ENCODE measurements at places on chromosomes 16 and 17. TPM values are rescaled to one million over a fixed set of nuclear protein-coding genes. Genes with fewer than 3 reads are reported as not detected.

The CDH3 gene
- not detected for polyA plus RNA-seq

The RAC3 gene
- not detected for polyA plus RNA-seq

DNA sequence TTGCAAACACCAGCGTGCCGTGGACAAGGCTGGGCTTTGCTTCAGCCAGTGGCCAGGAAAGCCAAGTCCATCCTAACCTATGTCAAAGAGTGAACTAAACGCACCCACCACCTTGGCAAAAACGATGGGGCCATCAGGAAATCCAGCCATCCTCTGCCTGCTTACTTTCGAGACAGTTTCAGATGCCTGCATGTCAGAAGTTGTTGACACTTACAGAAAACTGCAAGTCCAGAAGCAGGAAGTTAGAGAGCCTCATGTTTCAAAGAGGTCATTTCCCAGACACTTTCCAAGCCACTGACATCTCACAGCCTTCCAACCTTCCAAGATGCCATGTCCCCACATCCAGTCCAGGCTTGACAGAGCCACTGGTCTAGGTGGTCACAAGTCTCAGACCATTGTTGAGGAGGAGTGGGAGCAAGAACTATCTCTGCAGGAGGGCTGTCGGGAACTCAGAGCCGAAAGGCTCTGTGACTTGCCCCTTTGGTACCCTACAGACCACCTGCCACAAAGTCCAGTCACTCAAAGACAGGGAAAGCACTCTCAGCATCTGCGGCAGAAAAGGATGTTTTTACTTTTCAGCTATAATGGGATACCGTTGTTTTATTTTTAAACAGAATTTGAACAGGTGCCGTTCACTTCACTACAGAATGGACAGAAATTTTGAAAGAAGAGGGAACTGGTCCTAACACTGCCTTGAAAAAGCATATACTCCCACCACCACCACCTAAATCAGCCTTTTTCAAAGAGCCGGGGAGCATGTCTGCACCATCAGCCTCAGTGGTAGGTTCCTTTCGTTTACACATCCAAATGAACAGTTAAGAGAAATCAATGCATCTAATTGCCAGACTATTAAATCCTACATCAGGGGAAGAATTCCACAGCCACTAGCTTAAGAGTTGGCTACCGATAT lies 5.1 kb downstream of the ZNF423 start:
- no peak overlapping the region for H3K27ac ChIP-seq
- H3K4me1 ChIP-seq, result peaks cover 4% of the 10 kb centered on the region
- no peak for DNase-seq
- H3K36me3 ChIP-seq, result no peaks in the 10 kb centered on the region

DNA sequence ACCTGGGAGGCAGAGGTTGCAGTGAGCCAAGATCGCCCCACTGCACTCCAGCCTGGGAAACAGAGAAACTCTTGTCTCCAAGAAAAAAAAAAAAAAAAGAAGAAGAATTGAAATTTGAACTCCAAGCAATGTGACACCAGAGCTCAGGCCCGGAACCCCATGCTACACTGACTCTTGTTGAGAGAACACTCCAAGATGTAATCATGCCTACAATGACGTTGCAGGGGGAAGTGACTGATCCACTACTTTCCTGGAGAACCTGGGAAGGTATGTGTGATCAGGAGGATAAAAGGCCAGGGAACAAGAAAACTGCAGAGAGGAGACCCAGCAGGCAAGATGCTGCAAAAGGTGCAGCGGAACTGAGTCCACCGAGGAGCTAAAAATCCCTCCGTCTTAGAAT lies 57.9 kb downstream of the ADCY9 start:
- H3K27ac ChIP-seq, result no peak overlapping the region
- no peak for DNase-seq
- no peak overlapping the region for H3K4me3 ChIP-seq
- peaks cover 17% of the 10 kb centered on the region for H3K4me1 ChIP-seq
- H3K27me3 ChIP-seq, result no peaks in the 10 kb centered on the region

DNA sequence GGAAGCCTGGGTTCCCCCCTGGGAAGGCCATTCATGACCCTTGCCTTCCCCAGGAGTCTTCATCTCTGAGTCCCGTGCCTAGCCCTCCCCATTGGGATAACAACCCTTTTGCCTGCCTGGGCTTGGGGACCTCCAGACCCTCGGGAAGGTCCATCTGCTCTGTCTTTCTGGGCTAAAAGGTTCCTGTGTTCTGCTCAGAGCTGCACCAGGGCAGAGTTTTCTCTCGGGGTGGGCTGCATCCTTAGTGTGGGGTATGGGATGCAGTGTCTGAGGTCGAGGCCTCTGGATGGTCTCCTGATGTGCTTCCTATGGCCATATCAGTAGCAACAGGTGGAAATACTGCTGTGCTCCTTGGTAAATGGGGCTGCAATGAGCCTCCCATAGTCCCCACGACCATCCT lies 22.9 kb upstream of the PLLP start:
- no peak for DNase-seq
- H3K27ac ChIP-seq, result no peak overlapping the region
- no peaks in the 10 kb centered on the region for H3K27me3 ChIP-seq
- H3K36me3 ChIP-seq, result no peaks in the 10 kb centered on the region

GRCh38 chr17:58308173-58308984 lies 20.2 kb downstream of the TSPOAP1 start:
- no peaks in the 10 kb centered on the region for H3K27me3 ChIP-seq
- H3K4me3 ChIP-seq, result no peak overlapping the region
- no peak overlapping the region for H3K27ac ChIP-seq
- peaks cover 4% of the 10 kb centered on the region for H3K4me1 ChIP-seq
- H3K36me3 ChIP-seq, result peaks cover 4% of the 10 kb centered on the region
- DNase-seq, result no peak

- H3K4me1 ChIP-seq, result no peaks in the 10 kb centered on the region
- no peak overlapping the region for H3K4me3 ChIP-seq
- no peak for DNase-seq
These were observed 21.5 kb downstream of the MARF1 start for GRCh38 chr16:15621456-15621855.

DNA sequence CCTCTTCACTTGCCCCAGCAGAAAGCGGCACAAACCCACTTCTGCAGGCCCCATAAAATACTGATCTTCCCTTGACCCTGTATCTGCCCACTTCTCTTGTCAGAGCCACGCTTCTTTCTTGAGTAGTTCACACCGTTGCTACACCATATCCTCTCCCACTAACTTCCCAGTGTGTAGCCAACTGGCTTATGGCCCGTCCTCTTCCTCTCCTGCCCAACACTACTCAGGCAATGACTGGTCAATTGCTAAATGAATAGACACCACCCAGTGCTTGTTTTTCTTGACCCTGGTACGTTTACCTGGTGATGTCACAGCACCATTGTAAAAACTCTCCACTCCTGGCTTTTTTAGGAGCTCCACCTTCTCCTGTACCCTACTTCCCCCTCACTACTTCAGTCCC lies 86.9 kb downstream of the NDEL1 start:
- H3K4me3 ChIP-seq, result no peak overlapping the region
- no peak overlapping the region for H3K27ac ChIP-seq
- H3K36me3 ChIP-seq, result no peaks in the 10 kb centered on the region
- no peaks in the 10 kb centered on the region for H3K4me1 ChIP-seq

GRCh38 chr16:726438-727290 lies at the start of the genes CCDC78 and HAGHL:
CCDC78 (minus strand) TSS chr16:726443; CDS start chr16:726367, 76 bp downstream.
HAGHL (plus strand) TSS chr16:727106; CDS start chr16:727510, 404 bp downstream.
- H3K4me1 ChIP-seq, result peaks cover 18% of the 10 kb centered on the region
- peak within 1 kb of the TSS; percentile 61 for H3K4me3 ChIP-seq
- peak; percentile 59 for DNase-seq
- no peaks in the 10 kb centered on the region for H3K36me3 ChIP-seq
- H3K27me3 ChIP-seq, result no peaks in the 10 kb centered on the region
- H3K27ac ChIP-seq, result peak within 1 kb of the TSS; percentile 44

GRCh38 chr17:82113941-82114340 lies 15.9 kb upstream of the FASN start:
- H3K4me1 ChIP-seq, result no peaks in the 10 kb centered on the region
- no peaks in the 10 kb centered on the region for H3K27me3 ChIP-seq
- H3K4me3 ChIP-seq, result no peak overlapping the region
- H3K27ac ChIP-seq, result no peak overlapping the region
- DNase-seq, result no peak

DNA sequence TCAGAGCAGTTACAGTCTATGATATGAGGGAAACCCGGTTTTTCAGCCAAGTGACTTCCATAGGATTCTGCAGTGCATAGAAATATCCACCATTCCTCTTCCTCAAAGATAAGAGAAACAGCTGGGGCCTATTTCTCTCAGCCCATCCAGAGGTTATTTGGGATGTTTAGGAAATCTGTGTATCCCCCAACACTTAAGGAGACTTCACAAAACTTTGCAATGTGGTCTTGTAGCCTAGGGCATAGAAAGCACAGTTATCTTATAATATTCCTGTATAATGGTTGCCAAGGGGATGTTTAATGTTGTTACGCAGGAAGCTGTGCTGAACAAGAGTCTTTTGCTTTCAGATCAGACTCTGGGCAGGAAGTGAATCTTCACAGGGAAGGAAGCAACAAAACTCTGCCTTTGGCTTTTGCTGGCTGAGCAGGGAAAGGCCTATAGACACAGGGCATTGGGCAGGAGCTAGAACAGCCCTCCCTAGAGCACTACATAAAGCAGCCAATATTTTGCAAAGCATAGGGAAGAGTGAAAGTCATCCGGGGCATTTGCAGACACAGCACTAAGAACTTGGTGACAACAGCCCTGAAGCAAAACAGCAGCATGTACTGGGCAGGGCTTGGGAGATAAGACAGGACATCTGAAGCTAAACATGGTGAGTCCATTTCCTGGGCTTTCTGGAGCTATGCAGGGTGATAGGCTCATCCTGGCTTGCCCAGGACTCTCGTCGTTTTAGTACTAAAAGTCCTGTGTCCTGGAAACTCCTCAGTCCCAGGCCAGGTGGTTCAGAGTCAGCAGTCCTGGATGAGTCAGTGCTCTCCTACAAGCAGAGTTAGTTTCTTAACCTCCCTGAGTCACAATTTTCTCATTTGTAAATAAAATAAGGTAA lies 18.7 kb upstream of the BEAN1 start:
- peaks cover 4% of the 10 kb centered on the region for H3K36me3 ChIP-seq
- peak overlapping the region; percentile 46 for H3K4me3 ChIP-seq
- no peaks in the 10 kb centered on the region for H3K27me3 ChIP-seq

DNA sequence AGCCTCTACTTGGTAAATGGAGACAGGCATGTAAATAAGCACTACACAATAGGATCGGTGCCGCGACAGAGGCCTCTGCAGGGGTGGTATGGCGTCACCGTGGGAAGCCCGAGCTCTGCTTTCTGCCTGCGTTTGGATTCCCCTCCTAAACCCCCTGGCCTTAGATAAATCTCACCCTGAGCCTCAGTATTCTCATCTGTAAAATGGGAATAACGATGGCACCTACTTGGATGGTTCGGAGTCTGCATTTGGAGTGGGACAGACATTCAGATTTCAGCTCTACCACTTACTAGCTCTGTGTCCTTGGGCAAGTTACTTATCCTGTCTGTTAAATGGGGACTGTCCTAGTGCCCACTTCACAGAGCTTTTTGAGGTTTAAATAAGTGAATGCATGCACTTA lies 42.8 kb upstream of the TNRC6A start:
- H3K27ac ChIP-seq, result no peak overlapping the region
- H3K36me3 ChIP-seq, result no peaks in the 10 kb centered on the region
- no peak overlapping the region for H3K4me3 ChIP-seq
- H3K4me1 ChIP-seq, result no peaks in the 10 kb centered on the region
- no peaks in the 10 kb centered on the region for H3K27me3 ChIP-seq
- no peak for DNase-seq

DNA sequence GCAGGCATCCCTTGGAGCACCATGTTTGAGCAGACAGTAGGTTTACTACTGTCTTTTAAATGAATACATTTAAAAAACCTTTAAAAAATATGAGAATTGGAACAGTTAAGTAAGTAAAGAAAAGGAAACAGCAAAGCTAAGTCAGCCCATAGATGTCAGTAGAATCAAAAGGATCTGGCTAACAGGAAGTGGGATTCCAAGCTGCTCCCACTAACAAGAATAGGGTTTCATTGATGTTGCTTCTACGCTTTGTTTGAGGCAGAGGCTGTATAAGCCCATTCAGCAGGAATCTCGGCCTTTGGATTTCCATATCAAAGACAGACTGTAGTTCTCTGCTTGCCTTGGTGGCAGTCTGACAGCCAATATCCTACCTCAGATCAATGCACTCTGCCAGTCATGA lies 122.9 kb upstream of the ELAC2 start:
- H3K4me3 ChIP-seq, result no peak overlapping the region
- no peaks in the 10 kb centered on the region for H3K27me3 ChIP-seq
- H3K4me1 ChIP-seq, result no peaks in the 10 kb centered on the region
- no peak for DNase-seq
- no peaks in the 10 kb centered on the region for H3K36me3 ChIP-seq

GRCh38 chr17:35010093-35010492 lies 29.8 kb downstream of the LIG3 start:
- peaks cover 52% of the 10 kb centered on the region for H3K36me3 ChIP-seq
- no peaks in the 10 kb centered on the region for H3K4me1 ChIP-seq
- H3K4me3 ChIP-seq, result no peak overlapping the region
- no peak for DNase-seq
- no peak overlapping the region for H3K27ac ChIP-seq

DNA sequence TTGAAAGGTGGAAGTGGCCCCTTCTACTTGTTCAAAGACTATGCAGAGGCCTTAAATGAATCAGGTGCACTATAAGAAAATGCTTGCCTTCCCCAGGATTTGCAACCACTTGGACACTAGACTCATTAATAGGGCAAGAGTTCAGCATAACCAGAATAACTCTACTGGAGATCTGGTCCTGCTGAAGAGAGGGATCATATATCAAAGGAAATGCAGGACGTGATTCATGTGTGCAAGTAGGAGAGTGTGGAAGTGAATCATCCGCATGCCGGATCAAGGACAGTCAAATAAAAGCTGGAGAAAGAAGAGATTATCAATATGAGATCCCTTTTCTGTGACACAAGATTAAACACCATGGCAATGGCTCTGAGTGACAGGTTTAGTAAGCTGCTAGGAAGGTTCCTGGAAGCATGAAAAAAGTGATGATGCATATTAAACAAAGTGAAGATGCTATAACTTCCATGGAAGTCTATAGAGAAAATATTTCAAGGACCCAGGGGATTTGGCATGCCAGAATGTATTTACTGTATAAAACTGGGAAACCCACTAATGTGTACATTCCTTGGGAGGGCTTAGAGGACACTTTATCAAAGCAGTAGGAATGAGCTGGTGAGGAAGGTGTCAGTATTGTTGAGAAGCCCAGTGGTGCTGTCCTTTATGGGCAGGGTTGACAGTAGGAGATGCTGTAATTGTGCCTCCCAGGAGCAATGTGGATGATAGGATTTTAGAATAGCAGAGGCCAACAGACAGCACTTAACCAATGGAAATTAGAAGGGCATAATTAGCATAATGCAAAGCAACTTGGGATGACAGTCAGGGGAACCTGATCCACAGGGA lies 133.1 kb downstream of the ABCA8 start:
- no peak for DNase-seq
- no peaks in the 10 kb centered on the region for H3K4me1 ChIP-seq
- H3K27me3 ChIP-seq, result no peaks in the 10 kb centered on the region
- no peak overlapping the region for H3K4me3 ChIP-seq
- H3K27ac ChIP-seq, result no peak overlapping the region
- H3K36me3 ChIP-seq, result no peaks in the 10 kb centered on the region

GRCh38 chr17:75645889-75646637 lies 12.8 kb downstream of the SMIM5 start:
- H3K4me3 ChIP-seq, result no peak overlapping the region
- no peak overlapping the region for H3K27ac ChIP-seq
- H3K4me1 ChIP-seq, result no peaks in the 10 kb centered on the region
- no peaks in the 10 kb centered on the region for H3K27me3 ChIP-seq
